Activated effector memory CD4-positive, alpha-beta T cell treated with anti-CD3 and anti-CD28 coated beads, Interleukin-2, amount 50 U/mL, for 16 hours (primary cell): ENCODE measurements at places on chromosomes 12 and 14.

DNA sequence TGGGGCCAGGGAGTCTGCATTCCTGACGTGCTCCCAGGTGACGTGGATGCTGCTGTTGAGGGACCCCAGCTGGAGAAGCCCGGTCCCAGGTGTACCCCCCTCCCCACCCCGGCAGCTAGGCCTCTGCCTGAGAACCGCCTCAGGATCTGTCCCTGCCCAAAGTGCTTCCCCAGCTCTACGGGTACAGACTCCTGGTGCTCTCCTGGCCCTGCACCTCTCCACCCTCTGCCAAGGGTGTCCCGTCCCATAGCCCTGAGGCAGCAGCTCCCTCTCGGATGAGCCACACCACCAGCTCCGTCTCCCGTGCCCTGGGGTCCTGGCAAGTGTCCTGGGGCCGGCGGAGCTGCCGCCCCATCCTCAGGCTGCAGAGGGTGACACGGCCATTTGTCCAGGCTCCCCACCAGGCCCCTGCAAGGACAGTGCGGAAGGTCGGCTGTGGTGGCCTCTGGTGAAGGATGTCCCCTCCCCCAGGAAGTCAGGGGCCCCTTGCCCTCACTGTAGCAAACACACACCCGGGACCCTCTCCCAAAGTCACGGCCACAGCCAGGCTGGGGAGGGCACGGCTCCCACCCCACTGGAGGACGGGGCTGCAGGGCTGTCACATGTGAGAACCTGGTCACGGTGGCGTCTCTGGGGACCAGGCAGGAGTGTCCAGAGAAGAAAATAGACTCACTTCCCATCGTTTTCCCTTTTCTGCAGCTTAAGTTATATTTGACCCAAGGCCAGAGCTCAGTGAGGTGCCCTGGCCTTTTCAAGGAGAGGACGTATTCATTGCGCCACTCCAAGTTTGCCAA, 74.4 kb upstream of the FBRSL1 start:
- no peak for DNase-seq

- DNase-seq, result no peak
Observed at GRCh38 chr14:24381363-24382063, 13.5 kb downstream of the NFATC4 start.

DNA sequence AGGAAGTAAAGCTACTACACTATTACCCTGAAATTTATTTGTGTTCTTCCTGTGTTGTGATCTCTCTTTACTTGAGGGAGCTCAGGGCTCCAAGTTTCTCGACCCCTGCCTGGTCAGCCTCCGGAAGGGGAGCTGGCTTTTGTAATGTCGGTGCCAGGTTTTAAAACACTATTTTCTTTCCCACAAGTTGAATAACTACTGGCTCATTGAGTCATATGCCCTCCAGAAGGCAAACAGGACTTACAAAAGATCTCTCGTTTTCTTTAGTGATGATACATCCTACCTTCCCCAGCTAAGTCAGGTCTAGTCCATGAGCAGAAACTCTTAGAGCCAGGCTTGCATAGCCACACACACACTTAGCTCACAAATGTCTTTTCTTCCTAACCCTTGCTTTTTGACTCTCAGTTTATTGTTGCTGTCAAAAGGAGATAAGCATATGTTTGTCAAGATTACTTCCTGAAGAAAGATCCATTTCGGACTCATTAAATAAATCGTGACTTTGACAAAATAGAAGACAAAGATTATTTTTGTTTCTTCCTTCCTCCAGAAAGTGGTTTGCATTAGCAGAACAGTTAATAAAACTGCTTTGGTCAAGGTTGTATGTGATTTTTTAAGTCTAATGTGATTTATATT, 209.8 kb upstream of the FLRT2 start:
- no peak for DNase-seq

DNA sequence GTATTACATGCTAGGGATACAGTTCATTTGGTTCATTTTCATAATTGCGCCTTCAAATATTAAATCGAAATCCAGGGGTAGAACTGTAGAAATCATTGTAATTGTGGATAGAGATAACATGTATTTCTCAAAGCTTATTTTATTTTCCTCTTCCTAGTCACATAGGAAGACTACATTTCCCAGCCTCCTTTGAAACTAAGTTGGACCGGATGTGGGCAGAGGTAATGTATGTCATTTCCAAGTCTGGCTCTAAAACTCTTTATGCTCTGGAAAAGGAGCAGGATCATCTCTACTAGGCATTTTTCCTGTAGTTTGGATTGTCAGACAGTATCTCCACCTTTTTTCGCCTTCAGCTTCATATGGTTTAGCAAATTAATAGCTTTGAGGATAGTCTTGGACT, 70.1 kb upstream of the CRY1 start:
- DNase-seq, result no peak

GRCh38 chr12:131917711-131918306, 11.3 kb upstream of the PUS1 start:
- no peak for DNase-seq

GRCh38 chr14:57640036-57640435, 146.4 kb upstream of the CCDC198 start:
- DNase-seq, result no peak

GRCh38 chr12:65699251-65699650, 125.0 kb upstream of the HMGA2 start:
- no peak for DNase-seq

GRCh38 chr14:72907886-72908285, 14.0 kb upstream of the DPF3 start:
- no peak for DNase-seq

- peak; percentile 33 for DNase-seq
Observed at GRCh38 chr12:3042826-3043225, 34.4 kb upstream of the TSPAN9 start.

DNA sequence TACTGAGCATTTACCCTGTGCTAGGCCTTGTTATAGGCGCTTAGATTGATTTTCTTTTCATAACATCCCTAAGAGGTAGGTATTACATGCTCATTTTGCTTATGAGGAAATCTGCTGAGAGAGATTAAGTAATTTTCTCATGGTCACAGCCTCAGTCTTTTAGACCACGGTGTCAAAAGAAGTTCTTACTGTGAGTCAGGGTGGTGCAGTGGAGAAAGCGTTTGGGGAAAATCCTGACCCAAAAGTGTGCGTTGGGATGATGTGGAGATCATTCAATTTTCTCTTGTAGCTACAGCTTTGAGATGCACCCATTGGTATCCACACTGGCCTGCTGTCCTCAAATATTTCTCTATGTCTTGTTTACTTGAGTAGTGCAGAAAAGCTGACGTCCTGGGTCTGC, 8.2 kb downstream of the ANG start:
- DNase-seq, result no peak

DNA sequence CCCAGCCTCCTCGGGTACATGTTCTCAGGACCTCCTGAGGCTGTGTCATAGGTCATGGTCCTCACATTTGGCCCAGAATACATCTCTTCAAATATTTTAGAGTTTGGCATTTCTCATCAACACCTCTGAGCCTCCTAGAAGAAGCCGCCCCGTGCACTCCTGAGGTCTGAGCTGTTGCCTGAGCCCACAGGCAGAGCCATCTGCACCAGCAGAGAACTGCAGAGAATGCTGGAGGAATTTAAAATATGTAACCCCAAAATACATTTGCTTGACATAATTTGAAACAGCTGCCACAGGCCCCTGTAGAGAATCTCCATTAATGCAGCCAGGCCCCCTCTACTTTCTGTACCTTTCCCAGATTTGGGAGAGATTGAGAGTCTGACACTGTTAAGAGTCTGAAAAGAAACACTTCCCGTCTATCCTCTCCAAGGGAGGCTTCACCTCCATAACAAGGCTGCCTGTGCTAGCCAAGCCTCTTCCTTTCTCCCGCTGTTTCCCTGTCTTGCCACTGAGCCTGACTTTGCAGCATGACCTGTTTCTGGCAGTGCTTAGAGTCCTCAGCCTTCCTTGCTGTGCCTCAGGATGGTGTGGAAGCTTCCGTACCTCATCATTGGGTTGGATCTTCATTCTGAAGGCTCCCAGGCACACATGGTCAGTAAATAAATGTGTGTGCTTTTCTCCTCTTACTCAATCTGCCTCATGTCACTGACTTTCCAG, 95.4 kb upstream of the SFSWAP start:
- no peak for DNase-seq

DNA sequence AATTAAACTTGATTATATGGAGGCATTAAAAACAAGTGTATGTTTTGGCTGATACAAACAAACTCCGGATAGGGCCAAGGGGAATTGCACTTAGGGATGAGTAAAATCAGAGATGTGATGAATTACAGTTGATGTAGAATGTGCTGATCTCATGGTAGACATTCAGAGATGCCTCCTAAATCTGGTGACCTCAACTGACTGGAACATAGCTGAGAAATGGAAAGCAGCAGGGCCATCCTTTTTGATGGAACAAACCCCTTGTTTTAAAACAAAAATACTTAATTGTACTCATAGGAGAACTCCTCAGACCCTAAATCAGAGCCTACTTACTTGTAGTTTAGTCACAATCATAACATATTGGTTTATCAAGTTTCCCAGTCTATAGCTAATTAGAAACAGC, 122.8 kb downstream of the C12orf75 start:
- DNase-seq, result no peak

DNA sequence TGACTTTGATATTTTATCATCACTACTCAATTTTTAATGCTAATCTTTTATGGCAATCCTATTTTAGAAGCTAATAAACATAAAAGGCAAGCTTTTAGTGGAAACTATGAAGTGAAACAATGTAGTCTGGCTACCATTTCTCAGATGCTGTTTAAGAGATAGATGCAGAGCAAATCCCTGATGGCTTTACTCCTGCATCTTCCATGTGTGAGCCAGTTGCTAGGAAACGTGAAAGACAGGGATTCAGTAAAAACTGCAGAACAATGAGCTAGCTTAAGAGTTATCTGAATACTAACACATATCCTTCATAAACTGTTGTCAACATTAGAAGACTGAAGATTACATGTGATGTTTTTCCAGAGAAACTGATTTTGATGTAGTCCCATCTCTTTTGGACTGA, 112.6 kb downstream of the SLC2A13 start:
- DNase-seq, result no peak
